ENCODE measurements at places on chromosomes 12 and 14.

DNA sequence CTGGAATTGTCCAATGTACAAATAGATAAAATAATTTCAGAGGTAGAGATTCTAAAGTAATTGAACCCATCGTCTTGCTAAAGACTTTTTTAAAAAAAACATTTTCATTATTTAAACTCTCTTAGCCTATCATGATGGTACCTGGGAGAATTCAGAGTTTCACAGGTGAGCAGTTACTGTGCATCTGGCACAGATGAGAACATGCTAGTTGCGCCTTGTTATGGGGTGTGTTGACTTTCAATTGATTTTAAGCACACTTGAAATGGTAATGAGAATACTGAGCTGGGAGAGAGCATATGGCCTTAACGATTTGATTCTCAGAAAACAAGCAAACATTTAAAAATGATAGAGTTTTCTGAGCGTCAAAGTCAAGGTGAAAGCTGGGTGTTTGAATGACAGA is 66.6 kb downstream of the FLRT2 start:
- no peak for DNase-seq

GRCh38 chr14:39673270-39673711 is 241.1 kb upstream of the FBXO33 start:
- no peak for DNase-seq

GRCh38 chr12:6826734-6827436 is 1.3 kb upstream of the P3H3 start:
- DNase-seq, result no peak

- no peak for DNase-seq
Measured at GRCh38 chr12:31261744-31262143, 64.2 kb downstream of the SINHCAF start.

DNA sequence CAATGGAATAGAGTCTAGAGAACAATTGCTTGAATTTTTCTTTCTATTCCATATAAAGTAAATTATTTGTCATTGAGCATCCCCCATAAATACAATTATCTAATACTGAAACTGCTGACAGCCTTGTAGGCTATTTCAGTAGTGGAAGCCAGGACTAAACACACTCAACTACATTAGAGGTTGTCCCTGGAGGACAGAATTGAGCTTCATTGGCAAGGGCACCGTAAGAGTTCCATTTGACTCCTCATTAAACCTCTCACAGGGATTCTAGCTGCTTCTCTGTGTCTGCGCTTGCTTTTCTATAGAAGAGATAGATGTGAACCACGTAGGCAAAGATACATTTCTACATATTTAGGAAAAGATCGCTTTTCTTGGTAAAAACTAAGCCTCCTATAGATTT is 3.5 kb upstream of the PTPRO start:
- DNase-seq, result no peak

GRCh38 chr12:88529531-88530488 is 50.5 kb downstream of the KITLG start:
- DNase-seq, result no peak

GRCh38 chr12:53805791-53806190 is 54.0 kb upstream of the CISTR start:
- DNase-seq, result no peak

- no peak for DNase-seq
Measured at GRCh38 chr14:32940066-32940651, 1.5 kb downstream of the NPAS3 start.
